Fibroblast of upper back skin (primary cell): ENCODE measurements at places on chromosomes 5 and 9.

GRCh38 chr9:79799691-79800335 is 228.0 kb downstream of the TLE4 start:
- DNase-seq, result peak; percentile 92

GRCh38 chr9:9054354-9054992 is 1254.9 kb upstream of the DMAC1 start:
- no peak for DNase-seq

DNA sequence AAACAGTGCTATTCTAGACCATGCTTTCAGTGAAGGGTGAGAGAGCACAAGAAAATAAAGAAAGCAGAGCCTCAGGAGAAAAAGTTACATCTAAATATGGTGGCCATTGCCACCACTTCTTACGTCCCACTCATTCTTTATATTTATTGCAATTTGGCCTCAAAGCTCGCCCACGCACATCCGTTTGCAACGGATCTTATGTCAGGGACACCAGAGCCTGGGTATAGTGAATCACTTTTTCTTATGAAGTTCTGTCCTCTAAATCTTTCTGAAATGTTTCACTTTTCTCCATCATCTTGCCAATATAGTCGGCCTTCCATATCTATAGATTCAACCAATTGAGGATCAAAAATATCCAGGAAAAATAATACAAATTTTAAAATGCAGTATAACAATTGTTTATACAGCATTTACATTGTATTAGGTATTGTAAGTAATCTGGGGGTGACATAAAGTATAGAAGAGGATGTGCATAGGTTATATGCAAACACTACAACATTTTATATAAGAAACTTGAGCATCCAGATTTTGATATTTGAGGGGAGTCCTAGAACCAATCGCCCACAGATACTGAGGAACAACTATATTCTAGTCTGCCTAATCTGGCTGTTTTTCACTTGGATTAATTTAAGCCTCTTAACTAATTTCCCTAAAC is 35.2 kb downstream of the GOLPH3 start:
- no peak for DNase-seq

- no peak for DNase-seq
Measured at GRCh38 chr5:134003064-134003816, 1.5 kb downstream of the VDAC1 start.

- DNase-seq, result no peak
Measured at GRCh38 chr9:111983484-111983908, 86.9 kb downstream of the UGCG start.

GRCh38 chr9:124454791-124455443 is 4.7 kb downstream of the ADGRD2 start:
- no peak for DNase-seq

DNA sequence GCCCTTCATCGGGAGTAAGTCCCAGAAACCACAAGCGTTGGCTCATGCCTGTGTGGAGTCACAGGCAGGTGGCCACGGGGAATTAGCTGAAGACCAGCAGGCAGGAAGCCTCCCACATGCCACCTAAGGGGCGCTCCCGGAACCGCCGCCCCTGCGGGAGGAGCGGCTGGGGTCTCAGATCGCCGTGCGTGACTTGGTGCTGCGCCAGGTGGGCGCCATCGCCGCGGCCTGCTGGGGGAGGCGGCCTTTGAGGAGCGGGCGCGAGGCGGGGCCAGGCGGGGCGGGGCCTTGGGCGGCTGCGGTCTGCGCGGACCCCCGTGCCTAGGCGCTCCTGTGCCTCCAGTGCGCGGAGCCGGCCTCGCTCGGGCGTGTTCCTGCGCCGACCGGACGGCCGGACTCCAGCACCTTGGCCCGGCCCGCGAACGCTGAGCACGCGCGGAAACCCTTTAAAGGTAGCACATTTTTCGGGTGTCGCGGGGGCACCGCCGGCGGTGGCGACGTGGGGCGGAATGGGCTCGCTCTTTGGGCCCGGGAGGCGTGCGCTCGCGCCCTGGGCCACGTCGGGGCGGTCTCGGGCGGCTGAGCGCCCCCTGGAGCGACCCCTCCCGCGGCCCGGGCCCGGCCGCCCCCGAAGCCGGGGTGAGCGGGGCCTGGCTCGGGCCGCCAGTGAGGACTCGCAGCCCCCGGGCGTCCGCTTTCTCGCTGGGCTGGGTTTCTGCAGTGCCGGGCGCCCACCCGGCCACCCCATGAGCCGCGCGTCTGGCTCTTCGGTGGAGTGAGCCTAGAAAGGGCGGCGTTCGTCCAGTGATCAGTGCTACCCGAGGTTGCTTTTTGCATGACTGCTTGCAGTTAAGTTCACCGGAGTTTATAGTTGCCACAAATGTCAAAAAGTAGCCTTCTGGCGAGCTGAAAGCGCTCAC is 24.5 kb downstream of the LECT2 start:
- DNase-seq, result no peak

DNA sequence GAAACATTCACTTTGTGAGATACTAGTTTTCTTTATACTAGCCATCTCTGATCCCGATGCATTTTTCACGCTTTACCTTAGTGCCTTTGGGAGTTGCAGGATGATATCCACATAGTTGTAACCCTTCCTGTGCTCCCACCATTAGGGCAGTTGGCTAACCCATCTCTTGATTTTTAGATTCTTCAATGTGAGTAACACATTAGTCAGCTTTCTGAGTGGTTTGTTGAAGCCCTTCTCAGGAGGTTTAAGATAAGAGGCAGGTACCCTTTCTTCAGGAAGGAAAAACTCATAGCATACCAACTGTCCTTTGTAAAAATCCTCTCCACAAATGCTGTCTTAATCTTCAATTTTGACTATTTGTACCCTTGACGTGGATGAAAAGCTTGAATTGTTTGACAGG is 392.3 kb downstream of the DMAC1 start:
- no peak for DNase-seq

GRCh38 chr9:93258818-93259489 is 75.0 kb downstream of the WNK2 start:
- no peak for DNase-seq

DNA sequence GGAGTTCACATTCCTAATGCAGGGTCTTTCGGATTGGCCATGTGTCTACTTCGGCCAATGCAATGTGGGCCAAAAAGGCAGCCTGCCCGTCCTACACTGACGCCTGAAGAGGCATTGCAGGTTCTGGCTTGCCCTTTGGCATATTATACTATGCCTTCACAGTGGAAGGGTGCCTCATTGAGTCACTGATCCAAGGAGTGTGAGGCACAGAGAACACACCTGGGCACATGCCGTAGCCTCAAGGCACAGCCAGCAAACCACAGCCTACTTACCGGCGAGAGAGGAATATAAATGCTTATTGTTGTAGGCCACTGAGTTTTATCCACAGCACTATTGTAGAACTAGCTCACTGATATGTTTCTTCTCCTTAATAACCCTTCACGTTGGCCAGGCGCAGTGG is 409.6 kb downstream of the GADD45G start:
- no peak for DNase-seq

- no peak for DNase-seq
Measured at GRCh38 chr9:948497-948896, 28.0 kb upstream of the DMRT3 start.

DNA sequence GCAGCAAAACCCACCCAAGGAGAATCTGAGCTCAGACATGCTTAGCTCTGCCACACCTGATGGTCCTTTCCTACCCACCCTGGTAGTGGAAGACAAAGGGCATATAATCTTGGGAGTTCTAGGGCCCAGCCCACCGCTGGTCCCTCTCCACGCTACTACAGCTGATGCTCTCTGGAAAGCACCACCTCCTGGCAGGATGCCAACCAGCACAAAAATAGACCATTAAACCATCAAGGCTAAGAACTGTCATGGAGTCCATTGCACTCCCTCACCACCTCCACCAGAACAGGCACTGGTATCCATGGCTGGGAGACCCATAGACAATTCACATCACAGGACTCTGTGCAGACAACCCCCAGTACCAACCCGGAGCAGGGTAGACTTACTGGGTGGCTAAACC is 111.0 kb upstream of the IL7R start:
- DNase-seq, result no peak

- peak; percentile 92 for DNase-seq
Measured at GRCh38 chr9:131733541-131734061, 6.3 kb downstream of the RAPGEF1 start.

DNA sequence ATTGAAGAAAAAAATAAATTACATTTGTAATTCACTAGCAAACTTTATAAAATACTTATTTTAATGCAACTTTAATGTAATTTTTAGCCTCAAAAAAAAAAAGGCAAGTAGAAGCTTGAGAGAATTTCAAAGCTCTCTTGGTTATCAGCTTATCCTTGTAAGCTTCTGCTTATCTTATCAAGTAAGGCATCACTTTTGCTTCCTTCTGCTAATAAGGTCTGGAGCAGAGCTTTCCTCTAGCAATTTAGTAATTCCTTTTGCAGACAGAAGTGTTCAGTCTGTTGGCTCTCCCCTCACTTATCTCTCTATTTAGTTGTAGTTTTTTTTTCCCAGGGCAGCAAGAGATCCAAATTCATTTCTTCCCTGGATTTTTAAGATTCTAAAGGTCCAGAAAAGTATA is 525.0 kb downstream of the ISL1 start:
- DNase-seq, result no peak

DNA sequence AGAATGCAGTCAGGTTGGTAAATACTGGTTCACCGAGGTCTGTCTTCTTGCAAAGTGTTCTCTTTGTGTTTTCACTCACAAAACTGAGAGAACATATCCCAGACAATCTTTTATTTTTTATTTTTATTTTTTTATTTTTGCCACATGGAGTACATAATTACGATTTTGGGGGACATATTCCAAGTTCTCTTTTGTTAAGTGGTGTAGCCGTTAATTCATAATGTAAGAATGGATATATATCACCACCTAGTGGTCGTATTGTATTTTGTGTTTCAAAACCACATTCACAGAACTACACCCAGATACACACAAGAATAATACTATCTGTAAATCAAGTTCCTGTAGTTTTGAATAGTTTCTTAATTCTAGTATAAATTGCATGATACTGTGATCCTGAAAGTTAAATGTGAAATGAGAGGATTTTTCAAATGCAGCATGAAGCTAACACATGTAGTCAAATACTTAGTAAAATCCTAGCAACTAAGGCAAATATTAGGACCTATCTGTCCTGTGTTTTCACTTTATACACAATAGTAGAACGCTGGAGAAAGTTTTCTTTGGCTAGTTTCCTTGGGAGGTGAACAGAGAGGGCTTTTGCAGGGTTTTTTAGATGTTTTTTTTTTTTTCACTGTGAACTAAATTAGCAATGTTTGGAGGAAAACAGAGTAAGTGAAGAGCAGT is 92.7 kb downstream of the VCAN start:
- peak; percentile 55 for DNase-seq

DNA sequence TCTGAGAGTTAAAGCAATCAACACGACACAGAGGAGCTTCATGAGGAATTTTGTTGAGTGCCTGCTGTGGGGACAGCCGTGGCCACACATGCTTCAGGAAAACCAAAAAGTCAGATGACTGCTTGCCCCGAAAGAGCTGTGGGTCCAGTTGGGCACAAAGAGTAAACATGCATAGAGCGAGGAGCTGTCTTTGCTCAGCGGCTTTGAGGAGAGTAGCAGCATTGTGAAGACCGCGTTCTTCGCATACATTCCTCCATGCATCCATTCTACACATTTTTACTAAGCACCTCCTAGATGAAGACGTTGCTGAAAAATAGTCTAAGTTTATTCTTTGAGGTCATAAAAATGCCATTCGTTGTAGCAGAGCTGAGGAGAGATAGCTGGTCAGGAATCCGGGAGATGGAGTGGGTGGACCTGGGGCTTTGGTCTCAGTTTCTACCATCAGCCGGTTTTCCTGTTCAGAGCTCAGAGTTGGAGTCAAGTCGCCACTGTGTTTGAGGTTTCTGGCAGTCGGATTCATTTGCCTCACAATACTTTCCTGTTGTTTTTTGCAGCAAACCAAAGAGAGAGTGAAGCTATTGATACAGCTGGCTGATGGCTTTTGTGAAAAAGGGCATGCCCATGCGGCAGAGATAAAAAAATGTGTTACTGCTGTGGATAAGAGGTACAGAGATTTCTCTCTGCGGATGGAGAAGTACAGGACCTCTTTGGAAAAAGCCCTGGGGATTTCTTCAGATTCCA is 194.5 kb upstream of the OTULINL start:
- DNase-seq, result no peak

DNA sequence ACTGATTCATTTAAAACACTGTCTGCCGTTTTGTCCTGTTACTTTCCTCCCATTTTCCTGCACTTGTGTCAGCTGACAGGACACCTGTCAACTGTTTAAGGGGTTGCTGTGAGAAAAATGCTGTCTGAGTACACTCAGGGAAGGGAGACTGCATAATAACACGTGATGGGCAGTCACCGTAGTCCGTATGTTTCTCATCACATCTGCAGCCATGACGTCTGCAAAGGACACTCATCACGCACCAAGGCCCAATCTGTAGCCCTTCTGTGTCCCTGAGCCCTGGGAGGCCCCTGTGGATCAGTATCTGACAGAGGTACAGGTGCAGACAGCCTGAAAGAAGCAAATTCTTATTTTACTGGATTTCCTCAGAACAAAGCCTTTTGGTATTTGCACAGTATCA is 396.3 kb downstream of the YTHDC2 start:
- DNase-seq, result no peak

GRCh38 chr9:95726756-95727155 is 148.7 kb upstream of the ERCC6L2 start:
- peak; percentile 60 for DNase-seq

GRCh38 chr5:140312791-140313189 is 9.9 kb upstream of the PFDN1 start:
- no peak for DNase-seq

- no peak for DNase-seq
Measured at GRCh38 chr5:122362361-122362760, 50.3 kb downstream of the SNCAIP start.

DNA sequence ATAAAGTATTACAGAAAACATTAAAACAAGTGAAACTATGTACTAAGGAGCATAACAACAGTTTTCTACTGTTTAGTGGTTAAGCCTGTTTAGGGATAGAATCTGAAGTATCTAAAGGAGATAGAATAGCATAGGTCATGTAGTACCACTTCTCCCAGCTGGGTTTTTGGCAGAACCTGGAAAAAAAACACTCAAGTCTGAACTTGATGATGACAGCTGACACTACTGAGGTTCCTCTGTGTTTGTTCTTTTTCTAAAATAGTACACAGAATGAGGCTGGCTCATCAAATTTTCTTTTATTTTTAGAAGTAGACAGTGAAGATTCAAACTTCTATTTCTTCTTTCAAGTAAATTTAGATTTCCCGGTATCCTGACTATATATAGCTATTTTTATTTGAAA is 203.8 kb upstream of the ACO1 start:
- DNase-seq, result no peak

DNA sequence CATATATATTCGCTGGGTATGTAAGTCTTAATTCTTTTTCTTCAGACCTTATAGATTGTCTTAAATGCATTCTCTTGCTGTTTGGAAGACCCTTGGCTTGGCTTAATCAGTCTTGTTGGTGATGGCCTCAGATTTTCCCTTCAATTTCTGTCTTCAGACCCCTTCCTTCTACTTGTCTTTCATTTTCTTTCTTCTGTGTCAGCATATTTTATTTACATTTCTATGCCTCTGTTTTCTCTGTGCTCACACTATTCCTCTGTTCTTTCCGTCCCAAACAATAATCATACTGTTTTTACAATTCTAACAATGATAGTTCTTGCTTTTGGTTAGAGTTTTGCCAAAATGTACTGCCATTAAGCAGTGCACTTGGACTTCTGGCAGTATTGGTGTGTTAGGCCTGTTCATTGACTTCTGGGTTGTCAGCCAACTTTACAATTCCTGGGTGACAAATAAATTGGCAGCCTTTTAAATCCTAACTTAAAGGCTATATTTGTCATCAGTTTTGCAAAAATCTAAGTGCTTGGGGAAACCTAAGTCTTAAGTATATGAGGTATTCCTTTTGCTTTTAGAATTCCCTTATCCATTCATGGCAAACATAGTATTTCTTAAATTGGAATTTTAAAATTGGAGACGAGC is 8.0 kb downstream of the SRFBP1 start:
- DNase-seq, result peak; percentile 39

GRCh38 chr5:110727025-110727314 is 499 bp upstream of the TMEM232 start:
- no peak for DNase-seq
